ENCODE measurements at places on chromosomes 7 and 10.

- DNase-seq, result no peak
Measured at GRCh38 chr10:113213035-113213434, 263.0 kb downstream of the TCF7L2 start.

DNA sequence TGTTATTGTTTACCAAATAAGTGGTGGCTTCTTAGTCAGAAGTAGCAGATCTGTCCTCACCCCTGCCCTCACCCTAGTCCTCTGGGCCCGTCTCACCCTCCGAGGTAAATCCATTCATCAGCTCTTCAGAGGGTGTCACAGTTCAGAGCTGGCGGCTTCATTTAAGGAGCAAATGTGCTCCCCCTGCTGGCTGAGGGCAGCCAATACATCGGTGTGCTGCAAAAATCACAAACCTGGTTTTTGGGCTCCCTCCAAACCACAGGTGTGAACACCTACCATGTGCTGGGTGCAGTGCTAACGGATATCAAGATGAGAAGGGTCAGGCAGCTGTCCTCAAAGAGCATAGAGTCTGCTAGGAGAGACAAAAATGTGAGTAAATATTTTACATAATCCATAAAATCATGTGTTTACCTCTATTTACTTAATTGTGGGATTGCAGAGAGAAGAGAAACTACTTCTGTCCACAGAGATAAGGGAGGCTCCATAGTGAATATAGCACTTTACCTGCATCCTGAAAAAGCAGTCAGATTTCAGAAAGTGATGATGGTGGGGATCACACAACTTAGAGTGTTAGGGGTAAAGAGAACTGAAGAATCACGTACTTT lies 15.5 kb upstream of the CRTAC1 start:
- DNase-seq, result peak; percentile 60

- DNase-seq, result no peak
Measured at GRCh38 chr7:2008936-2009540, 223.7 kb downstream of the MAD1L1 start.

DNA sequence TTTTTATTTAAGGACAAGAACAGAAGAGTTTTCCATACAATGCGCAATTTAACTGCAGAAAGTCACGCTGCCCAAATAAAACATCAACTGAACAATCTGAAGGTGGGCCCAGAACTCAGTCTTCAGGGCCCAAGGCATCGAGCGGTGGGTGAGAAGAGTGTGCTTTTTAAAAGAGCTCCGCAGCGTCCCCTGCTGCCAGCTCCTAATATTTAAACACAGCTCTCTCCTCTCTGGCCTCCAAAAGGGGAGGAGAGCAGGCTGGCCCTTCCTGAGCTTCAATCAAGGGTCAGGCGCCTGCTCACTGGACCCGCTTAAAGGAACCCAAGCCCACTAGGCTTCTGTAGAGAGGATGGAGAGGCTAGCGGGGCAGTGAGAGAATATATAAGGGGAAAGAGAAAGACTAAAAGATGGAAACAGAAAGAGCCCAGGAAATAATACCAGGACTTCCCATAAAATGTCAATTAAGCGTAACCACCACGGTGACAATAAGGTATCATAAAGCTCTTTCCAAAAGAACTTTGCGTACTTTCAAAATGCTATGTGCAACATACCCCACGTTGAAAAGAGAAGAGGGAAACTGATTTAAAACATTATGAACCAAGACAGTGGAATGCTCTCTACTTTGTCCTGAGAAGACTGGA lies 2.8 kb downstream of the FAM53B start:
- peak; percentile 86 for DNase-seq

- DNase-seq, result peak; percentile 57
Measured at GRCh38 chr7:5780801-5781496, 514 bp downstream of the RNF216 start.

DNA sequence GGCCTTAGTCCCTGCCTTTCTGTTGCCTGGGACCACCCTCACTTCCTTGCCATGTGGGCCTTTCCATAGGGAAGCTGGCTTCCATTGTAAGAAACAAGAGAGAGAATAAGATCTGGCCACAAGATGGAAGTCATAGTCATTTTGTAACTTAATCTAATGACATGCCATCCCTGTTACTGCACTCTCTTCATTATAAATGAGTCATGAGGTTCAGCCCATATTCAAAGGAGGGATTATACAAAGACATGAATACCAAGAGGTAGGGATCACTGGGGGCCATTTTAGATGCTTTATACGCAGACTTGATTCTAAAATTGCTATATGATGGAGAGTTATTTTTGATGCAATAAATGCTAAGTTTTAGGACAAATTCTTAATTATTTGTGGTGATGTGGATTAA lies 75.2 kb upstream of the CELF2 start:
- no peak for DNase-seq

DNA sequence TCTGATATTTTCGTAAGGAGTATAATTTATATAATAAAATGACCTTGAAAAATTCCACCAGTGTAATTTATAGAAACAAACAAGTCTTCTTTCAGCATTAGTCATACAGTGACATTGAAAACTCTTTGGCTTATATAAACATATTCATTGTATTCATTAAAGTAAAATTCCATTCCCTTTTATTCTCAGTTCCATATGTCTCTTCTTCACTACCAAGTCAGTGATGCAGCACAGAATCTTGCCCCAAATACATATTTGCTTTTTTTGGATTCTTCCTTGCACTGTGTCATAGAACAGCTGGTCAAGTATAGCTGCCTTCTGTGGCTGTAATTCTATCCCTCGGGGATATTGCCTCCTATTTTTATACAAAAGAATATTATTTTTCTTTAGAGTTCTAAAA lies 884.5 kb upstream of the POT1 start:
- DNase-seq, result no peak

DNA sequence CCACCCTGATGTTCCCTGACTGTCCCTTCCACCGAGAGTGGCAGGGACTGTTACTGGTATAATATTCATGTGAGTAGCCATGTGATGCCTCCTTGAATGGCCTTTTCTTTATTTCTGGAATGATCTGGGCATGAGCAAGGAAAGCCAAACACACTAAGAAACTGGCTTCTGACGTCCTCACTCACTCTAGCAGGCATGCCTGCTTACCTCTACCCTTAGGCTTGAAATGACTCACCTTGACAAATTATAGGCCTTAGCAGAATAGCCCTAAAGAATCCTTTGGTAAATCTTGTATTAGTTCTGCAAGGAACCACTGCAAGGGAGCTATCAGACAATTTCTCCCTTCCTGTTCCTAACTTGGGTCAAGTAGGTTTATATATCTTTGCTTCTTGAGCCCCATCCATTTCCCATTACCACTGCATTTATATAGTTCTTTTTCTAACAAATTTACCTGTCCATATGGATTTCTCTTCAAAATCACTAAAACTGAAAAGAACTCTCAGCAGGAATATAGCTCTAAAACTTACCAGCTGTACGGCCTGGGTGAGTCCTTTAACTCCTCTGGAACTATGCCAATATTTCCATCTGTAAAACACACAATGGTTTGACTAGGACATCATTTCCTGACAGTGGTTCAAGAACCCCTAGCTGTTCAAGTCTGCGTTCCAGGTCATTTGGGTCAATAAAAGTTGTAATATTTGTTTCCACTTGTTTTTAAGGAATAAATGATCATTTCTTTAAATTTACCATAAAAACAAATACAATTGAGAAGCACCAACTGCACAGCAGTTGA lies 13.0 kb upstream of the NDUFA5 start:
- no peak for DNase-seq

GRCh38 chr7:42082144-42082543 lies 154.9 kb downstream of the GLI3 start:
- no peak for DNase-seq

DNA sequence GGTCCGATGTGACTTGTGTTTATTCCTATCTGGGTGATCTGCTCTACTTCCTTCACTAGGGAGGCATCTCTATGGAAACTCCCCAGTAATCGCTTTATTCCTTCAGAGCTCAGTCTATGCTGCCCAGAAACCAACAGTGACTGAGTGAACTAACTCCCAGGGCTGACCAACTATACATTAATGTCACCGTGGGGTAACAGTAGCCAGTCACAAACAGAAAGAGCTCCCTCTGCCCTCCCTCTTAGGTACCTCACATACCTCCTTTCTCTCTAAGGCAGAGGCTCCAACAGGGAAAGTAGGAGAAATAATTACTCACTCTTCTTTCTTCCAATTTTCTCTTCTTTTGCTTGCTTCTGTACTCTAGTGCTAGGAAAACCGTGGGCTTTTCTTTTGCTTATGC lies 855.0 kb downstream of the REEP3 start:
- DNase-seq, result no peak

DNA sequence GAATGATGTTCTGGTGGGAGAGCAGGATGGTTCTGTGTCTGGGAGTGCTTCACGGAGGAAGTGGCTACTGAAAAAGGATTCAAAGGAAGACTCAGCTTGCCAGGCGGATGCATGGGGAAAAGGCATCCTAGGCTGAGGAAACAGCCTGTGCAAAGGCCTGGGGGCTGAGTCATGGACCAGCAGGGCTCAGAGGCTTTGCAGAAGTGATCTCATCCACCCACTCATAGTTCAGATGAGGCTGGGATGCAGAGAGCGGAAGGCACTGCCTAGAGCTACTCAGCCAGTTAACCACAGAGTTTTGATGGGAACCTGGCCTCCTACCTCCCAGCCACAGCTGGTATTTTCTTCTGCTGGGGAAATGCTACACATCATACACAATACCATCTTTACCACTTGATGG lies 15.8 kb upstream of the ADAMTS14 start:
- no peak for DNase-seq

GRCh38 chr7:55191161-55191925 lies 172.5 kb downstream of the EGFR start:
- DNase-seq, result no peak

- DNase-seq, result no peak
Measured at GRCh38 chr10:112698133-112698817, 251.3 kb downstream of the VTI1A start.

- DNase-seq, result no peak
Measured at GRCh38 chr10:43905512-43906236, 257.0 kb upstream of the ZNF32 start.

DNA sequence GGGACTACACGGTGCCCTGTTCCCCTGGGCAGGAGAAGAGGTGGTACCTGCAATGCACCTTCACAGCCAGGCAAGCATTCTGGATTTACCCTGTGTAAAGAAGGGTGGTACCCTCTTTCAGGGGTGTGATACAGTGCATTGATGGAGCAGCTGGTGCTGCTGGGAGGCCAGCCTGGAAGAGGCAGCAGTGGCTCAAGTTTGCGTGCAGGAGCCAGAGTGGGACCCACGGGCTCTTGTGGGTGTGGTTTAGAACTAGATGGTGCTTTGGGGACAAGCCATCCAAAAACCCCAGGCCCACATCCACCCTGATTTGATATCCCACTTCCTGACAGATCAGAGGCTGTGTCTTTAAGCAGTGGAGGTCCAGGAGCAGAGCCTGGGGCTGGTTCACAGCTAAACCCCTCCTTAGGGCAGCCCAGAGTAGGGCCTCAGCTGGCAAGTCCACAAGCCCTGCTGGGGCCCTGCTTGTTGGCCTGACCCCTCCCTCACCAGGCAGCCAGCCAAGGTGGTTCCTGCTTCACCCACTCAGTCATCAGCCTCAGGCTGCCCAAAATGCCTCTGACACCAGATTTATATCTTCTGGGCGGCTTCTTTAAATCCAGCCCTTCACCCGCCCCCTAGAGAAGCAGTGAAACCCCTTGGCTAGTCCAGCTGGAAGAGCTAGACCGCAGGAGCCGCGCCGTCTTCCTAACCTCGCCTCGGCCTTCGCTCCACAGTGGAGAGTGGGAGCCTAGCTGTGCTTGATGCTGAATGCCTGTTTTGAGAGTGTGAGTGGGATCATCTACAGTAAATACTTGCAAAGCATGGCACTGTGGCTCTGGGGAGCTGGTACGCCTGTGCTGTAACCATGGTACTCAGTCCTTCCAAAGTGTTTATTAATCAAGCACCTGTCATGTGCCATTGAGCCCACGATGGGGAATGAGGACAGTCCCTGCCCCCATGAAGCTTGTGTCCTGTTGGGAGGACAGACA lies 1.4 kb upstream of the ASIC3 start:
- no peak for DNase-seq

DNA sequence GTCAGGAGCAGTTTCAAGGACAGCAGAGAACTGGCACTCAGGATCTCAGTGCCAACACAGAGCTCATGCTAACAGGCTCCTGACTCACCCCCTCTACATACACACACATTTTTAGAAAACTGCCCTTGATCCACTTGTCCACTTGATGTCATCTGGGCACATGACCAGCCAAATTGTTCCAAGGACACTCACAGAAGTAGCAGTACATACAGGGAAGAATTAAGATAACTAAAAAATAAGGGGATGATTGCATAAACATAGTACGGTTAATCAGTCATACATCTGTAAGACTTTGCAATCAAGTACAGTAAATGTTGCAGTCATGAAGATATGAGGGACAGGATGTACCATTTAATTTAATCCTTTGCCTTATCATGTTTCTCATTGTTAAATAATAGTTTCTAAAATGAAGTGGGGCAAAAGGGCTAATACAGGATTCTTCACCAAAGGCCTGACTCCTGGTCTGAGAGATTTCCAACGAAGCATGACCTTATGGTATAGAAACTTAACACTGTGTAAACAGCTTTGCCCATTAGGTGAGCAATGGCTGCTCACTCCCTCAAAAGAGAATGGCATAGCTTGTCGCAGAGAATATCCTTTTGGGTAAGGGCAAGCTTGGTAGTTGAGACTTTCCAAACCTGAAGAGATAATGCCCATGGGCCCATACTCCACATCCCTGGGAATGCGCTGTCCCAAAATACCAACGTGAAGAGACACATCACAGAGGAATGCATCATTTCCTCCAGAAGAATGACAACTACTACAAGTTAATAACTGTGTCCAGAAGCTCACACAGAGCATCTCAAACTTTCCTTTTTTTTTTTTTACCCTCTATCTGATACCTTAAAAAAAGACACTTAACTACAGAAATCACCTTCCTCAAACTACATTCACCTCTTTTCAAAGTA lies 94.1 kb downstream of the ARMH3 start:
- peak; percentile 45 for DNase-seq

DNA sequence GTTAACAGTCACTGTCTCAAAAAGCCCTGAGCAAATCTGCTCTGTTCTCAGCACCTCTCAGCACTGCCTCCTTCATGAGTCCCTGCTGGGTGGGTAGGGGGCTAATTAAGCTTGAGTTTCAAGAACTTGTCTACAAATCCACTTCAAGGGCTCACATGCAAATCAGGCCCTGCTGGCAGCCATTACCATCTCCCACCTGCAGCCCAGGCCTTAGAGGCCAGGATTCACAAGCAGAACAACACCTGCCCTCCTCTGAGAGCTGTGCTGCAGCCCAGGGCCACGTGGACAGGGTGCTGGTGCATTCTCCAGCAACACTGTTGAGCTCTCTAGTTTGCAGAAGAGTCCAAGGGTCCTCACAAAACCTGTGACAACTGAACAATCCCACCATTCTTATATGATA lies 119.2 kb downstream of the DPP6 start:
- no peak for DNase-seq

DNA sequence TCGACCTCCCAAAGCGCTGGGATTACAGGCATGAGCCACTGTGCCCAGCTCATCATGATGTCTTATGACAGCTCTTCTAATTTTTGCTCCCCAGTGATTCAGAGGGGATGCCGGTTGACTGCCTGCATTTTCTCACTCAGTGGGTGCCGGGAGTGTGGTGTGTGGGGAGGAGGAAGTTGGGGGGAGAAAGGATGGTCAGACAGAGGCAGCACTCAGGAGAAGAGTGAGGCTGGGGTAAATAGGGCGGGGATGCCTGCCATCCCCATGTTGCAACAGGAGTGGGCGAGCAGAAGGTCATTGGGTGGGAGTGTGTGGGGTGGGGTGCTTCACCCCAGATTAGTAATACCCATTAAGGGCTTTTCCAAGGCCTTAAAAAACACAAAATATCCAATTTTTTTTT lies 3.5 kb upstream of the CCL24 start:
- DNase-seq, result no peak

All from body of pancreas (tissue), 4 donors.